Hematopoietic multipotent progenitor cell treated with erythropoietin and hydrocortisone succinate and interleukin-3 and kit ligand, for 8 days (in vitro differentiated cells): ENCODE measurements at places on chromosomes 2 and 18.

DNA sequence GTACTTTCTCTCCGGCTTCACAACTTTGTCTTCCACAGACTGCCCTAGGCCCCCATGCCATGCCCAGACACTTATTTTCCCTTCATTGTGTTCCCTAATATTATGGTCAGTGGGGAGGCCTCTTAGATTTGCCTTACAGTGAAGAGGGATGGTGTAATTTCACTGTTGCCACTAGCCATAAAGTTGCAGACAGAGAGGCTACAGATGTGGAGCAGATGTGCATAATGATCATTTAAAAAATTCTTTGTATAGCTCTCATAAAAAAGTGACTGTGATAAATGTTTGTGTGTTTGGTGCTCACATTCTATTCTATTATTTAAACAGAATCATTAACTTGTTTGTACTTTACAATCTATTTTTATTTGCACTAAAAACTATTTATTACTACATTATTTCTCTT is 67.5 kb upstream of the FN1 start:
- DNase-seq: no peak

- no peak for DNase-seq
These were observed 76.0 kb downstream of the TGIF1 start for GRCh38 chr18:3525870-3526420.

DNA sequence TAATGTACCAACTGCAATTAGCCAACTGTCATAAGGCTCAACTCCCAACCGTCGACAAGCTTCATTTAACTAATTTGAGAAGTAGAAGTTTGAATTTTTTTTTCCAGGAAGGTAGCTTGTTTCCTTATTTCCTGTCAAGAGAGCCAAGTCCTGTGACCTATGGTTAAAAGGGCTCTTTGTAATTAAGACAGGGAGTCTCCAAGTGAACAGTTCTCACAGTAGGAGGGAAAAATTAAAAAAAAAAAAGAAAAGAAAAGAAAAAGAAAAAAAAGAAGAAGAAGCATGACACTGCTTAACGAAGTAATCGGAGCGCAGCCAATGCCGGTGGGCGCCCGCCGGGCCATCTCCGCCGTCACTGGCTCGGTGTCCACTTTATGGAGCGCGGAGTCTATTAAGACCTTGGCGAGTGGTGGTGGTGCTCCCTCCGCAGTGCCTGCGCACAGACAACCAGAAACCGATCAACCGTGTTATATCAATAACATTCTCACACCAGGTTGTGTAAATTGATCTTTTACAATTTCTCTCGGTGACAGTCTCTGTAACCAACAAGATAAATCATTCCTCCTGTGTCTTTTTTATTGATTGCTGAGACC is 197.2 kb upstream of the POU3F3 start:
- DNase-seq: peak; percentile 13

- DNase-seq: no peak
These were observed 116.1 kb upstream of the TACR1 start for GRCh38 chr2:75315436-75315835.

GRCh38 chr2:210762604-210763588 is 206.5 kb downstream of the CPS1 start:
- no peak for DNase-seq

- DNase-seq: no peak
These were observed 787.9 kb upstream of the FANCL start for GRCh38 chr2:59029058-59029457.

- DNase-seq: no peak
These were observed 60.7 kb upstream of the HDAC4 start for GRCh38 chr2:239461291-239462190.

DNA sequence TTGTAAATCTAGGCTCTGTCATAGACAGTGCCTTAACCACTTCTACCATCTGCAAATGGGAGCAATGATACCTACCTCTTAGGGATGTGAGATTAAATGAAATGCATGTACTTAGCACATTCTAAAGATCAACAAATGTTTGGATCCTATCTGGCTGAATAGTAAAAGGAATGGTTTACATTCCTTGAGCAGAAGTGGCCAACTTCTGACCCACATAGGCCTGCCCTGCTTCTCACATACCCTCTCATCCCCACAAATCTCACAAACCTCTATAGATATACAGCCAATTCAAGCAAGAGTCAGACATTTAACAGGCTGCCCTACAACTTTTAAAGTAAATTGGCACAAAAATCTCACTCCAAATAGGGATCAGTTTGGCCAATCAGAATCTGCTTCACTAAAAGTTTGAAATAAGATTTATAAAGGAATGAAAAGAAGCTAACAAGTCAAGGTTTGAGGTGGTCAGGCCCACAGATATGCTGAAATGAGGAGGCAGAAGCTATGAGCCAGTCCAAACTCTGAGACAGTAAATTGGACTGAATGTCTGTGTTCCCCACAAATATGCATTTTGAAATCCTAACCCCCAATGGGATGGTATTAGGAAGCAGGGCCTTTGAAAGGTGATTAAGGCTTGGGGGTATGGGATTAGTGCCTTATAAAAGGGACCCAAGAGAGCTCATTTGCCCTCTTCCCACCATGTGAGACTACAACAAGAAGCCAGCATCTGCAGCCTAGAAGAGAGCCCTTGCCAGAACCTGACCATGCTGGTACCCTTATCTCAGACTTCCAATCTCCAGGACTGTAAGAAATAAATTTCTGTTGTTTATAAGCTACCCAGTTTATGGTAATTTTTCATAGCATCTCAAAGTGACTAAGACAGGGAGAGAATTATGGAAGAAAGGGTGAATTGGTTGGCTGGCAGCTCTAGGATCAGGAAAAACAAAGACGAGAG is 227.8 kb upstream of the RBMS1 start:
- DNase-seq: no peak

- DNase-seq: no peak
These were observed 43.2 kb upstream of the MRPL33 start for GRCh38 chr2:27728081-27728858.

DNA sequence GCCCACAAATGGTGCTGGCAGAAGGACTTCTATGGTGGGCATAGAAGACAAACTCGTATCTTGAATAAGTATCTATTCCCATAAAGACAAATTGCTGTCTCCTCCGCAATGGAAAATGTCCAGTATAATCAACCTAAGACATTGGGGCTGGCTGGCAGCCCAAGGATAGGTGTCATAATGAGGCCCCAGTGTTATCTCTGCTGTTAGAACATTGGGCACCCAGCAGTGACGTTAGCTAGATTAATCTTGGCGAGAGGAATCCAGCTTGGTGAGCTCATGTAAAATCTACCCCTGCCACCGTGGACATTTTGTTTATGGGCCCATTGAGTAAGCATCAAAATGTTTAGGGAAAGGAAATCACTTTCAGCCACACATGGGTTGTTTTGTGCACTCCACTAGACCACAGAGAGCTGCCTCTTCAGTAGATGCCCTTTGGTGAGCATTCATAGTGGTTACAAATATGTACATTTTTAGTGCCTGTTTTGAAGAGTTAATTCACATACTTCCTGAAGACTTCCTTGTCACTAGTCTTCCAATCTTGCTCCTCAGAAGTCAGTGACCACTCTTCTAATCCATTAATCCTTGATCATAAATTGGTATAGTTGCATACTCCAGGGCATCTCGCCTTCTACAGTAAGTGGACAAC is 48.2 kb upstream of the KDM3A start:
- peak; percentile 27 for DNase-seq

GRCh38 chr2:233565685-233566140 is 869 bp downstream of the USP40 start:
- no peak for DNase-seq

GRCh38 chr2:239789711-239790110 is 235.4 kb downstream of the NDUFA10 start:
- DNase-seq: no peak

GRCh38 chr2:230865766-230866755 is 1.3 kb downstream of the ITM2C start:
- no peak for DNase-seq

DNA sequence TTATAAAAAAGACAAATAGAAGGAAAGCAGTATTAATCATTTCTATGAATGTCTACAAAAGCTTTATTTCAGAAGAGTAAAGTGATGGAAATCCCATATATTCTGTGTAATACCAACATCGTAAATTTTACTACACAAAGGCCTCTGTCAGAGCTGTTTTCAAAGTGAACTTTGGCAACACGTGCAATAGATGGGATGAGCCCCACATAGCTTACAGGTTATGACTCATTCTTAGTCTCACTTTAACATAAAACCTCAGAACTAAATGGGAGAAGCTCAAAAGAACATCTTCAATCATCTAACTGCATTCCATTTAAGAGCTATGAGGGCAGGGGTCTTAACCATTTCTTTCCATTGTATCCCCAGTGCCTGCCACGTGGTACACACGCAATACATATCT is 11.5 kb downstream of the VPS4B start:
- DNase-seq: no peak

DNA sequence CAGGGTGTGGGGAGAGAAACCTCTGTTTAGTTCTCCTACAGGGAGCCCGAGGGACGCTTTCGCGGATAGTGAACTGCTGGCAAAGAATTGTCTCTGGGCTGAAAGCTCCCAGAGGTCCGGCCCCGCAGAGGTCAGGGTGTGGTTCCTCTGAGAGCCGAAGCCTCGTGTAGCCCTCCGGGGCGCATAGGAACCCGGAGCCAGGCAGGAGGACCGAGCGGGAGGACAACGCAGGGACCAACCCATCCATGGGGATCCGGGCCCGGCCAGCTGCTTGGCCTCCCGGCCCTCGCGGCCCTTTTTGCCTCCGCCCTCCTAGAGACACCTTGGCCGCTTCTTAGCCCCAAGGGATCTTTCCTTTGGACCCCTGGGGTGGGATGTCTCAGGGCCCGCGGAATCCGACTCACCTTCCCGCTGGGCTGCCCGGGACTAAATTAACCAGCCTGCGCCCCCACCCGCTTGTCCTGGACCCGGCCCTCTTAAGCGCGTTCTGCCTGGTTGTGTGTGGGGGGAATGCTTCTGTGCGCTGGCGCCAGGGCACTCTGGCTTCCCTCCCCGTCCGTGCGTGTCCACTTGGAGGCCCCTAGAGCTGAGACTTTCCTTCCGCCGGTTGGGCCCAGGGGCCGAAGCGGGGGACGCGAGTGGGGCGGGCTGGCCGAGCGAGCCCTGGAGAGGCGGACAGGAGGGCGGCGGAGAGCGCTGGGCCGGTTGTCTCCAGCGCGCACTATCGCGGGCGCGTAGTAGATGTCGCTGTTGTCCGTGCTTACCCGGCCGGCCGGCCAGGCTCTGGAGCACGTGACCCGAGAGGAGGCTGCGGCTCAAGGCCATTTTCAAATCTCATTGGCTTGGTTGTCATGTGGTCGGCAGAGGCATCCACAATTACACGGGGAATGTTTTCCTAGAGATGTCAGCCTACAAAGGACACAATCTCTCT is at the start of gene HOXD10:
Gene HOXD10 (plus strand): TSS at position 896 of the 931 bp plus-strand sequence. CDS start 56 bp downstream, outside the sequence.
- no peak for DNase-seq

DNA sequence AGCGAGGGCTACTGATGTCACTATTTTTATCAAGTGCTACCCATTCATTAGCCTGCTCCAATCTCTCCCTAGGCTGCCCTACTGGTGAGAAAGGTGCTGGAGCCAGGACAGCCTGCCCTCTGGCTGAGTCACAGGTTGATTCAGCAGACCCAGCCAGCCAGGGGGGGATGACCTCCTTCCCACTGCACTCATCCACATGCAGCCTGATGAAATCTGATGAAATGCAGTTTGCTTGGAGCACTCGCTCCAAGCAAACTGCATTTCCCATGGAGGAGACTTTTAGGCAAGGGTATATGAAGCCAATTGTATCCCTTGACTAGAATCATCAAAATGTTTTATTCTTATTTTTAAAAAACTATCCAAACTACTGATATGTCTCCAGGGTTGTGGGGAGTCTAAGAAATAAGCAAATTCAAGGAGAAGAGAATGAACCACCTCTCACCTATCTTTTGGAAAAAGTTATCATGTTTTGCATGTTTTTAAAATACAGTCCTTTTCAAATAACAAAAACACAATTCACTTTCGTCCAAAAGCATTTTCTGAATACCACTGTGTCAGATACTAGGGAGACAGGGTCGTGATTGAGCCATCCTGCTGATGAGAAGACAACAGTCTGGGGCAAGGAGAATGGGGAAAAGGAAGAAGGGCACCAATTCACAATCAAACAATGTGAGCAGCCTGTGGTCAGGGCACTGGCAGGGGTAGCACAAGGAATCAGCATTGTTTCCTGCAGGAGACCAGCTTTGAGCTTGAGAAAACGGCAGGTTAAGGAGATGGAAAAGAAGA is 128.3 kb downstream of the AFF3 start:
- DNase-seq: no peak

- DNase-seq: no peak
These were observed 600.1 kb upstream of the RAB6C start for GRCh38 chr2:129379411-129379810.

GRCh38 chr2:113895819-113896563 is 6.1 kb downstream of the ACTR3 start:
- peak; percentile 70 for DNase-seq

- no peak for DNase-seq
These were observed 1143.4 kb downstream of the CNTNAP5 start for GRCh38 chr2:125168442-125168841.

- DNase-seq: no peak
These were observed 389.6 kb upstream of the CDH19 start for GRCh38 chr18:66993492-66993891.

- no peak for DNase-seq
These were observed 91.5 kb upstream of the NOSTRIN start for GRCh38 chr2:168710754-168711467.

- DNase-seq: no peak
These were observed 92.8 kb upstream of the MAP4K3 start for GRCh38 chr2:39529836-39530235.

DNA sequence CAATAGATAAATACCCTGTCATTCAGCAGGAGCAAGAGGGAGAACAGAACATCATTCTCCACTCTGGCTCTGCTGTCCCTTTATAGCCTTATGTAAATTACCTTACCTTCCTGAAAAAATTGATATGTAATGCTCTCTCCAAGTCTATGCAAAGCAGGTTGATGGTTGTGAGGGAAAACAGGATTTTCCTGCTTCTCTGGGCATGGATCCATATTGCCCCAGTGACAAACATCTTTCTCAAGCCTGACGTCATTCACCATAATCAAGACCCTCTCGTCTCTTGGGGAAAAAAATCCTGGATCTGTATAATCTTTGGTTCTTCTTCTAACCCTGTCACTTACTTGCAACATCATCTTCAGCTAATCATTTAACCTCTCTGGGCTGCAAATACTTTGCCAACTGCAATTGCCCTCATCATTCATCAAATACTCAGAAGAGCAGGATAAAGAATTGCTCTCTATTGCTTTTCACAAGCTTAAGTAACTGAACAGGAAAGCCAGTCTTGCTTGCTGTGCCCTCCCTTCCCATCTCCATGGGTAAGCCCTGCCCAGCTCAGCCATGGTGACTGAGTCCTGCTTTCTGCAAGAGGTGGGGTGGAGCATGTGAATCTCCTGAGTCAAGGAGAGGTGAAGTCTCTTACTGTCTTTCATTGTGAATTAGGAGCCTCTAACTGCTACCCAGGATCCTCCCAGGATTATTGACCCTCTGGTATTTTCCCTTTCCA is 123.7 kb upstream of the KLF7 start:
- DNase-seq: no peak

- no peak for DNase-seq
These were observed 97.3 kb downstream of the ANKRD12 start for GRCh38 chr18:9233771-9234440.
